NCI-H2029 (cell line): ENCODE measurements at places on chromosomes 5 and 9.

GRCh38 chr9:16848179-16848578 lies 22.3 kb downstream of the BNC2 start:
- DNase-seq: no peak

DNA sequence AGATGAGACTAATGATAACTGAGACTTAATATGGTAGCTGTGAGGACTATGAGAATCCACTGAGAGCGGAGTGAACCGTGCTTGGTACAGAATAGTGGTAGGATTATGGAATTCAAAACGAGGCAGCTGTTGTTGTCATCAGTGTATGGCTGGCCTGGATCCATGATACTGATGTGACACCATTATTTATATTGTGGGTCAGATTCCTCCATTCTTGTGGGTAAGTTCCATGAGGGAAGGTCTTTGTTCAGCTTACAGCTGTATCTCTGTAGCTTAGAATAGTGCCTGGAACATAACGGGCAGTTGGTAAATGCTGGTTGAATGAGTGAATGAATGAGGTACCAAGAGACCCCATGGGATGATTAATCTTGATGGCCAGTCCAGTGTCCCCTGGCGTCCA lies 61.8 kb downstream of the ACER2 start:
- no peak for DNase-seq

DNA sequence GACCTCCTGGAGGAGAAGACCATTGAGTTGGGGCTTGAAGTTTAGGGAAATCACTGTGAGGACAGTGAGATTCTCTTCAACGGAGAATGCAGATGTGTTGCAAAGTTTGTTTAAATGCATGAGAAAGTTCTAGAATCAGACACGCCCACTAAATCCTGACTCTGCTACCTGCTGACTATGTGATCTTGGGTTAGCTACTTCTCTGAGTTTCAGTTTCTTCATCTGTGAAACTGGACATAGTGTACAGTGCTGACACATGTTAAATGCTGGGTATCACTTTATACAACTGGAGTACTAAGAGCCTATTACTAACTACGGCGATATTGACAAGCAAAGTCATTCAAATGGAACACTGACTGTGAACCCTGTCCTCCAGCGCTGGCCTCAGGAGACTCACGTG lies 255.5 kb downstream of the HSPA4 start:
- no peak for DNase-seq

GRCh38 chr5:96648593-96648992 lies 13.6 kb upstream of the CAST start:
- no peak for DNase-seq

DNA sequence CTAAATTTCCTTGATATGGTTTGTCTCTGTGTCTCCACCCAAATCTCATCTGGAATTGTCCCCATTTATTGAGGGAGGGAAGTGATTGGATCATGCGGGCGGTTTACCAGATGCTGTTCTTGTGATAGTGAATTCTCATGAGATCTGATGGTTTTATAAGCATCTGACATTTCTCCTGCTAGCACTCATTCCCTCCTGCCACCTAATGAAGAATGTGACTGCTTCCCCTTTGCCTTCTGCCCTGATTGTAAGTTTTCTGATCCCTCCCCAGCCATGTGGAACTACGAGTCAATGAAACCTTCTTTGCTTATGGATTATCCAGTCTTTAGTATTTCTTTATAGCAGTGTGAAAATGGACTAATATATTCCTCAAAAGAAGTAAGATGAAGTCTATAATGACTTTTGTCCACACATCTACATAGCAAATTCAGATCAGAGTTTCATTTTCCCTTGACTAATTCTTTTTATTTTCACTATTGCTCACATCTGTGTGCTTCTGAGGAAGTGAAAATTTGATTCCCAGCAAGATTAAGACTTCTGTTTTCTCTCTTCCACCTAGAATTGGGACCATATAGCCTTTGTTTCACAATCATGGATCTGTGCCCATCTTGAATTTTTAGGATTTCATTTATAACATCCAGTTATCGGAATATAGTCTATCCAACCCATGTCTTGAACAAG lies 393.5 kb downstream of the DMAC1 start:
- DNase-seq: no peak

DNA sequence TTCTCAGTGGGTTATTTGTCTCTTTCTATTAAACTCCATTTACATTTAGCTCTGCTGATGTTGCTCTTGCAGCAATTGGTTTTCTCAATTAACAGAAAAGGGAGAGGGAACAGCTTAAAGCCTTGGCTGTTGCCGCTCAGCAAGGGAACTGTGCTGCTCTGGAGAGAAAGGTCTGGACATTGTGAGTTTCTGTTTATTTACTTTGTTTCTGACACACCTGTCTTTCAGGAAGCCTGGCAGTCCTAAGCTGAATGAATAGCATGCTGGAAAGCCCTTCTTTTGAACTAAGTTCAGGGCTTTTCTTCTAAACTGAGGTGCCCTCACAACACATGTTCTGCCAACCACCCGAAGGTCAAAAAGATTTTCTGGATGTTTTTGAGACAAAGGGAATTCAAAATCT lies 491.9 kb downstream of the PDE4D start:
- peak; percentile 3 for DNase-seq

DNA sequence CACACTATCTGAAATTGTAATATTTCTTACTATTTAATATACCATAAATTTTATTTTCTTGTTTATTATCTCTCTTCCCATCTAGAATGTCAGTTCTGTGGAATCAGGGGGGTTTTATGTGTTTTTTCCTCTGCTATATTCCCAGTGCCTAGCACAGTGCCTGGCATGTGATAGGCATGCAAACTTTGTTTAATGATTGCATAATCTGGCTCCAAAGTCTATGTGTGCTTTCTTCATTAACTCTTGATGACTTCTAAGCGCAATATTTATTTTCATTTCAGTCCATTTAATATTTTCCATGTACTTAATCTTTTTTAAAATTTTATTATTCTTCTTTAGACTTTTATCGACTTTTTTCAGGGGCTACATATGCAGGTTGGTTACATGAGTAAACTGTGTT lies 60.4 kb upstream of the CDK5RAP2 start:
- no peak for DNase-seq

- no peak for DNase-seq
These were observed 129.7 kb upstream of the FBN2 start for GRCh38 chr5:128667751-128668150.

DNA sequence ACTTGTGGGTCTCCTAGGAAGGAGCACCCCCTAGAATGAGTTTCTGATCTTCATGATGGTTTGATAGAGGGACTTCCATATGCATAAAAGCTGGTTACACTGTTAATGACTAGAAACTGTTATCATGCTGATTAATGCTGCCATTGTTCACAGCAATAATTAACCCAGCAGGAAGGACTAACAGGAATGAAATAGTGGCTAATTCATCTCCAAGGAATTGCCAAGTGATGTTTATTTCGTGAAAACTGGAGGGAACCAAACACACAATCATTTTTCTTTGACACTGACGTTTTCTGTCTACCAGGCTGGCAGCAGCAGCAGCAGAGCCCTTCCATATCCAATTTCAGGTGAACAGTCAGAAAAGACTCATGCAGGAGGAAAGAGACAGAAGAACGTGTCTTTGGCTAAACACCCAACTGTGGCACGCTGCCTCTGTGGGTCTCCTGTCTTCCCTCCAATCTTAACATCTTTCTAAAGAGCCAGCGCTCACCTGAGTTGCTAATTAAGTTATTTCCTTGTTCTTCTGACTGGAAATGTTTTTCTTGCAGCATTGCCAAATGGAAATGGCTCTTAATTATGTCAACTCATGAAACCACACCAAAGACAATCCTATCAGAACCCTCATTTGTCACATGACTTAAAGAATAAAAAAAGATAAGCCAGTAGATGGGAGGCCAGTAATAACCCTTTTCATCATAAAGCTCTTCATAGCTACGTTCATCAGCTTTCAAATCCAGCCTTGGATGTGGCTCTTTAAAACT lies 181.5 kb downstream of the SLIT3 start:
- DNase-seq: no peak

- no peak for DNase-seq
These were observed 169.2 kb downstream of the C9orf50 start for GRCh38 chr9:129451669-129452068.

DNA sequence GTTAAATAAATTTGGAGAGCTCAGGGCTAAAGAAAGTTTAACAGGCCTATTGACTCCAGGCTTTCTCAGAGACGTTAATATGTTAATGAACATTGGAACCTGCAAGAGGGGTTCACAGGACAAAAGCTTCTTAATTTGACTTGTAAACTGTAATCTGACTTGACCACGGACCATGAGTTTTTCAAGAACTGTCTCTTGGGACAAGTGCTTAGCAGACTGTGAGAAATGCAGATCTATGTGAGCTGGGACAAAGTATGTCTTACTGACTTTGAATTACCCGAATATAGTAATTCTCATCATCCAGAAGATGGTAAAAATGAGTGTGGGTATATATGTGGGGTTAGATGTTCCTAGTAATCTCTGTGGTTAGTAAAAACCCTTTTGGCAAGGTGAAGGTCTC lies 186.6 kb downstream of the ATP10B start:
- no peak for DNase-seq

DNA sequence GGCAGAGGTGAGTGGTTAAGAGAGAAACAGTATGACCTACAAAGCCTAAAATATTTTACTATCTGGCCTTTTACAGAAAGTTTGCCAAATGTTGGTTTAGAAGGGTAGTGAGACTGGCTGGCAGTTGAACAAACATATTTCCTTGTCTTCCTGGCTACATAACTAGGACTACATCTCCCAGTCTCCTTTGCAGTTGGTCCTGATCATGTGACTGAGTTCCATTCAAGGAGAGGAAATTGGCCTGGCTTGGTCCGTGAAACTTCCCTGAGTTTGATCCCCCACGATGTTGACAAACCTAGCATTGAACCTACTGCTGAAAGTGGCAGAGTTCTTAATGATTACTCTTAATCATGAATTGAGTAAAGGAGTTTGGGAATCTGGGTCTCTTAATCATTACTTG lies 280.8 kb downstream of the SLIT3 start:
- DNase-seq: no peak

GRCh38 chr5:6732634-6733410 lies 19.6 kb downstream of the TENT4A start:
- DNase-seq: peak; percentile 9

DNA sequence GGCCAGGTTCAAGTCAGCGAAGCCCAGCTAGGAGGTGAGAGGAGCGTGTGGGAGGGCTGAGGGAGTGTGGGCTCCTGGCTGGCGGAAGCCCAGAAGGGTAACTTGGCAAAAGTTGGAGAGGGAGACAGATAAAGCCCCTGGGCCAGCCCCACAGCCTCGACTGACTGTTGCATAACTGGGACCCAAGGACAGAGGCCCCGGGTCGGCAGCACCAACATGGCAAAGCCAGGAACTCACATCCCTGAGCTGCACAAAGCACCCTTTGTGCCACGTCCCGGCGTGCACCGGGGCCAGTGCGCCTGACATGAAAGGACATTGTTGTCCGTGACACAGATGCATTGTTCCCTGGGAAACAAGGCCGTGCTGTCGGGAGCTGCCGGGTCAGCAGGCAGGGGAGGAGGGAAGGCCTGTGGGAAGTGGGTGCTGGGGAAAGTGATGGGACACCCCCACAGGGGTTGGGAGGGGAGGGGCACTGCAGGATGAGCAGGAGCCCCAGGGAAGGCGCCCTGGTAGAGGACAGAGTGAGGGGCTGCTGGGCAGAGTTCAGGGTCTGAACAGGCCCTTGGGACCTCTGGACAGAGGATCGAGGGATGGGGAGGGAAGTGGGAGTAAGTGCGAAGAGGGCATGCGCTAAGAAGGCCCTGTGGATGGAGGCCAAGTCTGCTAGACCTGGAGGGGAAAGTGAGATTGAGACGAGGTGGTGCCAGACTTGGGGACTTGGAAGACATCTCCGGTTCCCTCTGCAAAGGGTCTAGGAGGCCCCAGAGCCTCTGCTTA lies 13.0 kb upstream of the DPM2 start:
- no peak for DNase-seq

- no peak for DNase-seq
These were observed 567.7 kb downstream of the MAT2B start for GRCh38 chr5:164073081-164073480.

- DNase-seq: no peak
These were observed 127.7 kb upstream of the C9orf72 start for GRCh38 chr9:27701016-27701415.

DNA sequence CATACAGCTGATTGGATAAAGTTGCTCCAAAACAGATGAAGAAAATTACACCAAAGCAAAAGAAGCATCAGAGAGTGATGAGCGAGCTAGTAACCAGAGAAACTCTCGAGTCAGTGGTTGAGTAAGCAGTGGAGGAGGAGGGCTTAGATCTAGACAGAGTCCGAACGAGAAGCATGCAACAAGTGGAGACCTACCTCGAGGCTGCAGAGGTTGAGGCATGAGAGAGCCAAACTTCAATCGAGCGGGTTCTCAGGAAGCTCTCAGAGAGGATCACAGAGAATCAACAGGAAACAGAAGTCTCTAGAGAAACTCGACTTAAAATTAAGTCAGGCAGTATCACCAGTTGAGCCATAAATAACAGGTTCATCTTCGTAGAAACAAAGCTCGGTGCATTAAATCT lies 6.1 kb downstream of the RUSC2 start:
- no peak for DNase-seq

DNA sequence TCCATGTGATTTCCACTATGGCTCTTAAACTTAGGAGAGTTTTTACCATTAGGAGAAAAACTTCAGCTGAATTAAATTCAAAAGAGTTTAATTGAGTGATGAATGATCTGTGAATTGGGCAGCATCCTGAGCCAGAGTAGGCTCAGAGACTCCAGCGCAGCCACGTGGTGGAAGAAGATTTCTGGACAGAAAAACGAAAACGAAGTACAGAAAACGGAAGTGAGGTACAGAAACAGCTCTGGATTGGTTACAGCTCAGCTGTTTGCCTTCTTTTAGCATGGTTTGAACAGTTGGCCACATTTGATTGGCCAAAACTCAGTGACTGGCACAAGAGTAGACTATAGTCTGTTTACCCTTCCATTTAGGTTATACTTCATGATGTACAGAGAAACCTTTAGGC lies 69.2 kb upstream of the PLPP1 start:
- no peak for DNase-seq

GRCh38 chr5:6698696-6699095 lies 14.5 kb upstream of the TENT4A start:
- DNase-seq: no peak
